BJ (cell line): ENCODE measurements at places on chromosomes 6 and 20. TPM values are rescaled to one million over a fixed set of nuclear protein-coding genes. Genes with fewer than 3 reads are reported as not detected.

DNA sequence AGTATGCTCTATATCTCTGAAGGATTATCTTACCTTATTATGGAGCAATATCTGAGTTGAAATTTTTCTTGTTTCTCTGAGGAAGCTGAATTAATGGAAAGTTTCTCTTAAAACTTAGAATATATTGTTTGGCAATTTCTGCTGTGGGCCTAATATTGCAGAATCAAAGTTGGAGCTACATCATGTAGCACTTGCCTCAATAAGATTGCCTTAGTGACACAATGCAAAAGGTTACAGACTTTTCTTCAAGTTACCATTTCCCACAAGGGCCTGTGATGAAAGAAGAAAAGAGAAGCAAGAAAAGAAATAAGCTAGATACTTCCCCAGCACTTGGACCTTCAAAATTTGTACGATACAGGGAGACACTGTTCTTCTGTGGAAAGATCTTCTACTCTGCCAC lies 151.2 kb downstream of the SOBP start:
- no peak for DNase-seq

DNA sequence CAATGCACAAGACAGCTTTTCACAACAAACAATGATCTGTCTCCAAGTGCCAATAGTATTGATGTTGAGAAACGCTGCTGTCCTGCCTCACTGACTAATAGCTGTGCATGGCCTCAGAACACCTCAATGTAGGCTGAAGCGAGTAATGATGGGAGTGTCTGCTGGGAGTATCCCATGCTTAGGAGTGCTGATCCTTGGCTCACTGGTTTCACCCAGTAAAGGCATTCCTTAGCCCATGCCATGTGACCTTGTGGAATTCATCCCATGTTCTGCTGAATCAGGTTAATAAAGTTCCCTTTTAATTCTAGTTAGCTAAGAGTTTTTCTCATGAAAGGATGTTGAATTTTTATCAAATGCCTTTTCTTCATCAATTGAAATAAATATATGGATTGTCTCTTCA lies 3.8 kb upstream of the WFDC12 start:
- DNase-seq: no peak

DNA sequence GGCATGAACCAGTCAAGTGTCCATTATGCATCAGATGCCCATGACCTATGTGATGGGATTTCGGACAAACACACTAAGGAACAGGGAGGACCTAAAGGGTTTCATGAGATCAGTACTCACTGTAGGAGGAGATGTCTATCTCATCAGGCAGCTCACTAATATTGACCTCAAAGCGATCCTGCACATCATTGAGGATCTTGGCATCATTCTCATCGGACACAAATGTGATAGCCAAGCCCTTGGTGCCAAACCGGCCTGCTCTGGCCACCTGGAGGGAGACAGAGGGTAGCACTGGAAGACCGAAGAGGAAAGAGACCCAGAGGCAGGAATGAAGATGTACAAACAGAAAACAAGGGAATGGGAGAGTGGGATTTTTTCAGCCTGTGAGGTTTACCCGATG lies 1.9 kb downstream of the MCCD1 start:
- no peak for DNase-seq

GRCh38 chr6:163165155-163165910 lies 249.2 kb upstream of the QKI start:
- DNase-seq: no peak

The PERP gene
- 47.5 and 52.3 TPM in 2 replicates for polyA plus RNA-seq

The POPDC3 gene
- polyA plus RNA-seq: 8.6 and 18.9 TPM in 2 replicates

The TBXT gene
- polyA plus RNA-seq: not detected in 2 replicates

The TOX2 gene
- polyA plus RNA-seq: 4.3 and 7.6 TPM in 2 replicates

The GHRH gene
- polyA plus RNA-seq: not detected in 2 replicates
